ENCODE measurements at places on chromosomes 5 and 9.

DNA sequence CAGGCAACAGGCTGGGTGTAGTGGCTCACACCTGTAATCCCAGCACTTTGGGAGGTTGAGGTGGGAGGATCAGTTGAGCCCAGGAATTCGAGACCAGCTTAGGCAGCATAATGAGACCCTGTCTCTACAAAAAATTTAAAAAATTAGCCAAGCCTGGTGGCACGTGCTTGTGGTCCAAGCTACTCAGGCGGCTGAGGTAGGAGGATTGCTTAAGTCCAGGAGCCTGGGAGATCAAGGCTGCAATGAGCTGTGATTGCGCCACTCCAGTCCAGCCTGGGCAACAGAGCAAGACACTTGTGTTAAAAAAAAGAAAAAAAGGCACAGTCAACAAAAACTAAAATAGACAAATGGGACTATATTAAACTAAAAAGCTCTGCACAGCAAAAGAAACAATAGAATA is 29.3 kb downstream of the ATP6V0E1 start:
- DNase-seq, result no peak

- DNase-seq, result no peak
Measured at GRCh38 chr9:108073823-108074222, 584.3 kb upstream of the KLF4 start.

DNA sequence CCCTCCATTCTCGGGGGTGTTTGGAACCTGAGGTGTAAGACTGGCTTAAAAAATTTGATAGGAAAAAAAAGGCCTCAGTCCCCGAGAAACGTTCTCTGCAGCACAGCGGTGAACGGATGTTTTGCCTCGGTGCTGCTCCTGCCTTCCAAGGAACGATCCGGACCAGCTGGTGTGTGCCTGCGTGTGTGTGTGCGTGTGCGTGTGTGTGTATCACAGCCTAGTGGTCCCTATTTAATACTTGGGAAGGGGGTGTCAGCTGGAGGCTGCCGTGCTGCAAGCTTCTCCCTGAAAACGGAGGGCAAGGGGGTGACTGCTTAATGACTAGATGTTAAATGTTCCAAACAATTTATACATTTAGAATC is 76.9 kb downstream of the LHX2 start:
- DNase-seq, result no peak

DNA sequence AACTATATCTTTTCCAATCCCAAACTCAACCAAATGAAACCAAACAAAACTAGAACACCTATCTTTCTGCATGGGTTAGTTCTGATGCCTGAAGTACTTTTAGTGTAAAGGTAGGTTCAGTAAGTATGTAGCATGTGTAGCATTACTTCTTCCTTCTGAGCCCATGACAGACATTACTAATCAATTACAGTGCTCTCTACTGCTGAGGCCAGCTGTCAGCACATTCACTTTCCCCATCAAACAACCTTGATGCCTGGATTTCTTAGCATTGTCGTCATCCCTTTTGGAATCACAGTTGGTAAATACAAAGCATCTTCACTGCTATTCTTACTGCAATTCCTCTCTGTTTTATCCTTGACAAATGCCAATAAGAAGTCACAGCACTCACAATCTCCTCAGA is 103.2 kb downstream of the PTTG1 start:
- no peak for DNase-seq

DNA sequence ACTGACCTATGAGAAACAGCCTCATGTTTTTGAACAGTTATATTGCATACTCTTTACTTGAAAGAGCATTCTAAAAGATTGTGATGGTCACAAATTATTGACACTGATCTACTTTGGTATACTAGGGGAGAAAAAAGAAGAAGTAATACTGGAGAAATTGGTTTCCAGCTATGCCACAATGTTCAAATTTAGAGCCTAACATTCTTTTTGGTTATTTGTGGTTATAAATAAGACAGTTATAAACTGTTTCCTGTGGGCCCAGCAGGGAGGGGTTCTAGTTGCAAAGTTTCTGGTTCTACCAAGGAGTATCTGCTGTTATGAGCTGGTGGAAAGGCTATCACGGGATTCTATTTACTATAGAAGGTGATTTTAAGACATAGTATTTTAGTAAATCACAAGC is 4.8 kb downstream of the CWC27 start:
- DNase-seq, result no peak

Measured in kidney (tissue), 22 donors.